ENCODE measurements at places on chromosomes 2 and 18.

- no peak for DNase-seq
Measured at GRCh38 chr2:84897773-84898172, 7.7 kb upstream of the TMSB10 start.

DNA sequence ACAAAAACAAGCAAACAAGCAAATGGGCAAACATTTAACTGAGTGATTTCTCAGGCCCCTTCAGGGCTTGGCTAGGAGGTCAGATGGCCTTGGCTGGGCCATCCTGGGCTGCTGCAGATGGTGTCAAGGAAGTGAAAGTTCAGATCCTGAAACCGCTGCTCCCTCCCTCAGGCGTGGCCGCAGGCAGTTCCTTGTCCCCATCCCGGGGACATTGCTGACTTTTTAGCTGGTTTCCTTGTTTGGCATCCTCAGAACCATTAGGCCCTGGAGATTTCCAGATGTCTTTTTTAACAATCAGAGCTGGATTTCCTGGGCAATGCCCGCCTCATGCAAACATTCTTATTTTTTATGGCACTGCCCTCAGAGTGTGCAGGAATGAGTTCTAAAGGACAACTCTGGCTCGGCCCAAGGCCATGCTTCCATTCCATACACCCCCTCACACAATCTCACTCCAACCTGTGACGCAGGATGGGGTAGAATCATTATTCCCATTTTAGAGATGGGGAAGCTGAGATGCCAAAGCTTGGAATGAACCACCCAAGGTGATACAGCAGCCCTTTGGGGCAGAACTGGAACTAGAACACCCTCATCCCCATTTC, 86.1 kb upstream of the ZCCHC2 start:
- peak; percentile 68 for DNase-seq

- DNase-seq, result no peak
Measured at GRCh38 chr18:57466745-57467409, 31.7 kb downstream of the ONECUT2 start.

- DNase-seq, result no peak
Measured at GRCh38 chr2:238427435-238428162, 872 bp downstream of the ASB1 start.

DNA sequence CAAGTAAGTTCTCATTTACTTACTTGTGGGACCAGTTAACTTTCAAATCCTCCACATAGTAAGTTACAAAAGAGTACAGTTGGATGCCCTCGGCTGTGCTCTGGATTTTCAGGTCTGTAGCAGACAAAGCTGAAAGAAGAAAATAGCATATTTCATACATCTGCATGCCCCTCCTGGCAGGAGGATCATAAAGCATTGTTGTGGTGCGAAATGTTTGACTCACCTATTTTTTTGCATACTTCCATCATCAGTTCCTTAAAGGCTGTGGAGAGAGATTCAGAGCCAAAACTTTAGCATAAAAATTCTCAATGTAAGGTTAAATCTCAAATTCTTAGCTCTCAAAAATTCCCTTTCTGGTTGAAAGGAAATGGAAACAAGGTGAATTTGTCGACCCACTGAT, 70.8 kb upstream of the LPIN2 start:
- DNase-seq, result no peak

GRCh38 chr2:239693761-239694415, 293.1 kb upstream of the HDAC4 start:
- DNase-seq, result no peak

GRCh38 chr2:71940695-71941094, 207.0 kb downstream of the CYP26B1 start:
- DNase-seq, result peak; percentile 56

GRCh38 chr2:14418115-14418514, 214.4 kb upstream of the LRATD1 start:
- DNase-seq, result no peak

GRCh38 chr2:226963528-226963927, 127.7 kb downstream of the RHBDD1 start:
- no peak for DNase-seq

DNA sequence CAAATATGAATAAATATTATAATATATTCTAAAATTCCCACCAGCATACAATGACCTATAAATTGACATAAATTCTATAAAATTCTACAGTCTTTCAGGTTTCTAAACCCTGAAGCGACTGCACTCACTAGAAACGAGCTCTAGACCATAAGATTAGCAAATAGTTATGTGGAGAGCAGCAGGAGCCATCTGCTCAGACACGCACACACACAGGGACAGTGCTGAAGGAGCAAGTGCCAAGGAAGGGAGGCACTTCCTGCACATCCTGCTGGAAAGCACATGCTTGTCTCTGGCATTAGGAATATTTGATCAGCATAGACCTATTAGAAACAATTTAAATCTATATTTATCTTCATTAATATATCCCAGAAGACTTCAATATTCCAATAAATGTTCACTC, 713.9 kb upstream of the CDH2 start:
- no peak for DNase-seq

DNA sequence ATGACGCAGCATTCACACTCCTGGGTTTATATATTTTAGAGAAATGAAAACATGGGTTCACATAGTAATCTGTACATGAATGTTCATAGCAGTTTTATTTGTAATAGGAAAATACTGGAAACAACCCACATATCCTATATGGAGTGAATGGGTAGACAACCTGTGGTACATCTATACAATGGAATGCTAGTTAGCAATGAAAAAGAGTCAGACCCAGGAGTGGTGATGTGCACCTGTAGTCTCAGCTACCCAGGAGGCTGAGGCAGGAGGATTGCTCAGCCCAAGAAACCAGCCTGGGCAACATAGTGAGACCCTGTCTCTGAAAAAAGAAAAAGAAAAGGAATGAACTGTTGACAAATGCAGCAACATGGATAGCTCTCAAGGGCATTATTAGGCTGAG, 25.9 kb downstream of the AFTPH start:
- no peak for DNase-seq

GRCh38 chr2:230640540-230641011, 72.1 kb upstream of the CAB39 start:
- no peak for DNase-seq

- DNase-seq, result no peak
Measured at GRCh38 chr2:222939208-222939856, 78.5 kb downstream of the ACSL3 start.

GRCh38 chr2:40485318-40485717, 33.4 kb upstream of the SLC8A1 start:
- no peak for DNase-seq

GRCh38 chr2:36650031-36650829, 46.3 kb upstream of the VIT start:
- DNase-seq, result no peak

All from right atrium auricular region (tissue), 2 donors.